ENCODE measurements at places on chromosomes 16 and 17.
A peak's percentile ranks its signal among the peaks of the same experiment; 100 is the strongest.

DNA sequence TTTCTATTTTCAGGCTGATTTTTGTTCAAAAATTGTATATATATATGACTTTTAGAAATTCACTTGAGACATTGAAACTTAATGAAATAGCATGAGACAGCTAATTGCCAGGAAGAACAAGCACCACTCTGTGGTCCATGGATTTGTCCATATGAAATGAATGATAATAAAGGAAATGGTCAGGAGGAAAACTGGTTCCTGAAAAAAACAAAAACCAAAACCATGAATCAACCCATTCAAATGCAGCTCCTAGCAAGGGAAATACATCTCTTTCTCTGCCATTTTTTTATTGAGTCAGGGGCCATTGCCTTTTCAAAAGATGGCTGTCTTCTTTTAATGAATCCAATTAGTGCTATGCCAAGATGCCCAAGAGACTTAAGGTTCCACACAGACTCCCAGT lies 230.7 kb downstream of the SLC39A11 start:
- no peak for DNase-seq

DNA sequence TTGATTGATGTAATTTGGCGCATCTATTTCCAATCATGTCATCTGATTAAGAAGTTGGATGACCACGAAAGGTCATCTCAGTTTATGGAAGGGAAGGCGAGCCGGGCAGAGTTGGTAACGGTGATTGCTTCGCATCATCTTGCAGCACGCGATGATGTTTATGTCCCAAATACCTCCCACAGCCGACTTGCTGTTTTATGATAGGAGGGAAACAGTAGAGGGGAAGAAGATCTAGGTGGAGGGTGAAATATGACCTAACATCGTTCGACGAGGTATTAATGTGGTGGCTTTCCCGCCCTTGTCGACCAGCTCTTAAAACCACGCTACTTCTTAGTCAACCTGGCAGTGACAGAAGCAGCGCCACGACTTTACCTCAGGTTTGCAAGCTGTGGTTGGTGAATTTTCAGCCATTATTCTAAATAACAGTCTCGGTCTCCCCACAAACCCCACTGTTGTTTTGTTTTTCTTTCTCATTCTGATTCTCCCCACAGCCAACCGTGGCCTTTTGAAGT lies 805 bp upstream of the TANC2 start:
- DNase-seq = no peak

DNA sequence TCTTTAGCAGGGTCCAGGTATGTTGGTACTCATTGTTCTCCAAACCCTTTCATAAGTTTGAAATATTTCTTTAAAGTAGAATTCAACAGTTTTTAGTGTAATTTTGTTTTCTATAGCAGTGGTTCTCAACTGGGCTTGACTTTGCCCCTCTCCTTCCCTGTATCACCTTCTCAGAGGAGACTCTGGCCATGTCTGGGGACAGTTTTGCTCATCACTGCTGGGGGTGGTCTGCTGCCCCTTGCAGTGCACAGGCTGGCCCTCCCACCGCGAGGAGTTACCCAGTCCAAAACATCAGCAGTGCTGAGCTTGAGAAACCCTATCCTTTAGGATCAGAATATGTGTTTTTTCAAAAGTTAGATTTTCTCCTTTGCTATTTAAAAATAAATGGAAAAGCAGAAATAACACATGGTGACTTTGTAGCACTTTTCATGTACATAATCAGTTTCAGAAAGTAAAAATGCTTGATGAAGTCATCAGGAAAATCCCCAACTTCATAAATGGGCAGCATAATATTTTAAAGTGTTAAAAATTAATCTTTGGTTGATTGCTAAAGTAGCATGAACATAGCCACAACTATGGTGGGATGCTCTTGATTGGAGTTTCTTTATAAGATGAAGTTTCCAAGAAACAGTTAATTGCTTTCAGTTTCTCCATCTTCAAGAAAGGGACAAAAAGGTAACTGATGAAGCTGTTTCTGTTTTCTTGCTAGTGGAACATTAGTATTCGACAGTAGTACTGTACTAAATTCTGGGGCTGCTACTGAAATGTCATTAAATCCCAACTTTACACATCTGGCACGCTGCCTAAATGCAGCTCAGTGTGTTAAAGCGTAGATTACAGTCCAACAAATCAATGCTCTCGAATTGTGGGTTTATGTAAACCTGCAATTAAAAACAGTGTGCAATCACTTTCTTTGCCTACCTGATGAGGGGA lies 70.3 kb downstream of the NETO2 start:
- DNase-seq = no peak

DNA sequence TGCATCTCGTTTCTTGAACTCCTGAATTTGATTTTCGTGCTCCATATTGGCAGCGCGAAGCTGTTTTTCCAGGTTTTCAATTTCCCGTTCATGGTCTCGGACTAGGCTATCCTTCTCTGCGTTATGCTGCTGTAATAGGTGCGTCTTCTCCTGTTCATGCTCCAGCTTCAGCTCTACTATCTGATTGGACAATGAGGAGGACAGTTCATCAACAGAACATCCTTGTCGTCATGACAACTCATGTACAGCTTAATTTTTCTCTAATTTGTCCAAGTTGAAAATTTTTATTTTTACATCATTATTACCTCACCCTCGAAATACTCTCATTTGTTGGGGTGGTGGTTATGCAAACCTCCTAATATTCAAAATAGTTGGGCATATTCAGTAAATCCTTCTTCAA lies 289.8 kb downstream of the CEP112 start:
- DNase-seq = no peak

GRCh38 chr17:61209525-61209924 lies 190.1 kb upstream of the TBX2 start:
- peak; percentile 21 for DNase-seq

- no peak for DNase-seq
Observed at GRCh38 chr17:64174686-64175456, 44.9 kb upstream of the ERN1 start.

DNA sequence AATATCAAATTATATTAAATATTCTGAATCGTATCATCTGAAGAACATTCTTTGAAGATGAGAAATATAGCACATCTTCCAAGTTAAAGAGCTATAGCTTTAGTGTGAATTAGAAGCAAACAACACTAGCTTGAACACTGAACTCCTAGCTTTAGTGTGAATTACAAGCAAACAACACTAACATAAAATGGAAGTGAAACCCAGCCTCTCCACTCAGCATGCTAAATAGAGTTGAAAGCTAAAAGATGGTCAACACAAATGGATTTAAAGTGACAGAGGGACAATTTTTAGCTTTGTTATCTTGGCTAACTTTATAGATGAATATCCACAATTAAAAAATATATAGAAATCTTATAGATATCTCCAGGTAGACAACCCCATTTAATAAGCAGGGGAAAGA lies 4.5 kb upstream of the KIF2B start:
- DNase-seq = no peak

DNA sequence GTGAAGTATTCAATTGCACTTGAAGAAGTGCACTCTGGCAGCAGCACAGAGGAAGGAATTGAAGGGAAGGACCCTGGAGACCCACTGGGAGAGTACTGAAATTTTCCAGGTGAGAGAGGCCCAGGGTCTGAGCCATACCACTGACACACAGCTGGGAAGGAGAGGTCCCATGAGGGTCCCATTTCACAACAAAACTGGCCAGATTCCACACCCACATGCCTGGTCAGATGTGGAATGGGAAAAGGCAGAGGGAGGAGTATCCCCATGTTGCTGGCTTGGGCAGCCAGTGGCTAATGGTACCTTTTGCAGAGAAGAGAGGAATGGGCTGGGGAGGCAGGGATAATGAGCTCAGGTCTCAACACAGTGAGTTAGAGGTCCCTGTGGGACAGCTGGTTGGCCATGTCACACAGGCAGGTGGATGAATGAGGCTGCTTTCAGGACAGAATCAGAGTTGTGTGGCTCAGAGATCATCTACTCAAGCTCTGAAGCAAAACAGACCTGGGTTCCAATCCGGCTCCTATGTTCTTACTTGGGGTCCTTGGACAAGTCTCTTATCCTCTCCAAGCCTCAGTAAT lies 26.2 kb upstream of the NGFR start:
- peak; percentile 66 for DNase-seq

DNA sequence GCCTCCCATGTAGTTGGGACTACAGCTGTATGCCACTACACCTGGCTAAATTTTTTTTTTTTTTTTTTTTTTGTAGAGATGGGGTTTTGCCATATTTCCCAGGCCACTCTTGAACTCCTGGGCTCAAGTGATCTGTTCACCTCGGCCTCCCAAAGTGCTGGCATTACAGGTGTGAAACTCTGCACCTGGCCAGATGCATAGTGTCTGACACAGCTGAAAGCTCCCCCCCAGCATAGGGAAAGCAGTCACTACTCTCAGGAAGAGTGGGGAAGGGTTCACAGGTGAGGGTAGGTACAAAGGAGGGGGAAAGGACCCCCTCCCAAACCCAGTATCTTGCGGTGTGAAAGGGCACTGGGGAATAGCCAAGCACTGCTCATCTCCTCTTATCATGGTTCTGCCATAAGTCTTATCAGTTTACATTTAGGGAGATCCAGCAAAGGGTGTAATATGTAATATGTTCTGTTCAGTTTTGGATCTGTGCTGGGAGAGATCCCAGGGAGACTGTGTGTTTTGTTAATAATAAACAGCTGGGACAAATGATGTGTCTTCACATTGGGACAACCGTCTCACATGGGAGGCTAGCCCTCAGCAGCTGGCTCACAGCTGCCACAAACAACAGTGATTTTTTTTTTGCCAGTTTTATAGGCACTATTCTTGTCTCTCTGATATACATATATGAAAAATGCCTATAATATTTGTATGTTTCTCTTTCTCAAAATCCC lies 6.8 kb upstream of the CAVIN1 start:
- no peak for DNase-seq

DNA sequence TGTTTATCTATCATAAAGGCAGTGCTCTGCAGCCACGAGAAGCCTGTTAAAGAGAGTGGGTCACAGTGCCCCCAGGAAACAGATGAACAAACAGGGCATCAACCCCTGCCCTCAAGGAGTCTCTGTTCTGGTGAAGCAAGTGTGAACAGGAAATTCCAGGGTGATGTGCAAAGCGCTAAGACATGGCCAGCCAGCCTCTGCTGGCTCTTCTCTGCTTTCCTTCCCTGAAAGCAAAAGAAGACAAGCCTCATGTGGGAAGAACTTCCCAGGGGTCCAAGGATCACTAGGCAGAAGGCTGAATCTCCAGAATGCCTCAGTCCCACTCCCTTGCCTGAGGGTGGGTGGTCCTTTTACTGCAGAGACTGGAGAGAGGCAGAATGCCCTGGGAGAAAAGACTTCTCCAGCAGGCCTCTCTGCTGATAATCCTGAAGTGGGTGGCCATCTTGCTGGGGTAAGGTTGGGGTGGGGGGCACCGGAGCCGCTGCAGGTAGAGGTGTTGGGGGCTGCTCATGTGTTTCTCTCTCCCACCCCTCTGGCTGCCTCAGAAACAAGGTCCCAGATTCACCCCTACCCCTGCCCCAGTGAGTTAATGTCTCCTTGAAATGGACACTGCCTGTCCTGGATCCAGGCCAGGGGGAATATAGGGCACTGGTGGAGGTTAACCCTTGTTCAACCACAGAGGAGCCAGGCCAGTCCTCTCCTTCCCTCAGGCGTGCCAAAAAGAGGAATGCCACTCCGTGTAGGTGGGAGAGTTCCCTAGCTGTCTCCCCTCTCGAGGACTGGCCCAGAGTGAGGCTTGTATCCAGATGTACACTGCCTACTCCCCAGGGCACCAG lies 2.4 kb downstream of the ANKRD13B start:
- DNase-seq = no peak

DNA sequence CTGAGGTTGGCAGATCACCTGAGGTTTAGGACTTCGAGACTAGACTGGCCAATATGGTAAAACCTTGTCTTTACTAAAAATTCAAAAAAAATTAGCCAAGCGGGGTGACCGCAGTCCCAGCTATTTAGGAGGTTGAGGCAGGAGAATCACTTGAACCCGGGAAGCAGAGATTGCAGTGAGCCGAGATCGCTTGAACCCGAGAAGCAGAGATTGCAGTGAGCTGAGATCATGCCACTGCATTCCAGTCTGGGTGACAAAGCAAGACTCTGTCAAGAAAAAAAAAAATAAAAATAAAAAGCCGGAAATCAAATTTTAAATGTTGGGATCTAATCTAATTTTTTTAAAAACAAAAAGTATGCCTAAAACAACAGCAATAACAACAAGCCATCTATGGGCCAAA lies 56.3 kb downstream of the ABCC1 start:
- no peak for DNase-seq

DNA sequence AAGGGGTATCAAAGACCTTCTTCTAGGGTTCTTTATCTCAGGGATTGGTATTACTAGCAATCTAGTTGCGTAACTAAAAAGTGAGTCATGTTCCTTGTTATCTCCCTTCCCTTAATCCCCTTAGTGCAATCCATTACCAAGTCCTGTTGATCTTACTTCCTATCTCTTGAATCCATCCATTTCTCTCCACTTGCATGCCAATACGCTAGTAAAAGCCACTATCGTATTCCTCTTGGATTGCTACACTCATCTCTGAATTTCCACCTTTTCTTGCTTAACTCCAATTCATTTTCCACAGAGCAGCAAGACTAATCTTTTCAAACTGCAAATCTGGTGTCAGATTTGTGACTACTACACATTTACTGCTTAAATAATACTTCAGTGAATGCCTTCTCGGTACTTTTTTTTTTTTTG lies 1.8 kb upstream of the ADAT1 start:
- DNase-seq = no peak

- no peak for DNase-seq
Observed at GRCh38 chr17:35717475-35717874, 14.0 kb upstream of the RASL10B start.

DNA sequence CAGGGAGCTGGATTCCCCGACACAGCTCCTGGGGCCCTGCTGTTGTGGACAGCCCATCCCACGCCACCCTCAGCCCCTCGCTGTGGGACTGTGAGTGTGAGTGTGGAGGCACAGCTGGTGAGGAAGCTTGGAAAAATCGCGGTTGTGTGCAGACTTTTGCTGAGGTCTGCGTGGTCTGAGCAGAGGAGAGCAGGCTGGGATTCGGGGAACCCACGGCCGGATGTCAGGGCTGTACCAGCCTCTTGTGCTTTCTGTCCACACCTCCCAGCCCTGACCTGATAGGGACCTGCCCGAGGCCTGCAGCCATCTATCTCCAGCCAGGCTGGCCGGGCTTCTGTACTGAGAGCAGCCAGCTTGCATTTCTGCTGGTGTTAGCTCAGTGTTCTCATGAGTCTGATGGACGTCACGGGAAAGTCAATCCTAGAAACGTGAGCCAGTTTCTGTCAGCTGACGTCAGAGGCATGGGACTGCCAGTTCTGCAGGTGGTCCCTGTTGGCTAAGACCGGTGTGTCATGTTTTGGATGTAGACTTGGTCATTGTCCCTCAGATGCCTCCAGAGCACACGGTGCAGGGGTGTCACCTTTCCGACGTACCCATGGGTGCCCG lies 72.8 kb upstream of the ZNF750 start:
- DNase-seq = no peak

DNA sequence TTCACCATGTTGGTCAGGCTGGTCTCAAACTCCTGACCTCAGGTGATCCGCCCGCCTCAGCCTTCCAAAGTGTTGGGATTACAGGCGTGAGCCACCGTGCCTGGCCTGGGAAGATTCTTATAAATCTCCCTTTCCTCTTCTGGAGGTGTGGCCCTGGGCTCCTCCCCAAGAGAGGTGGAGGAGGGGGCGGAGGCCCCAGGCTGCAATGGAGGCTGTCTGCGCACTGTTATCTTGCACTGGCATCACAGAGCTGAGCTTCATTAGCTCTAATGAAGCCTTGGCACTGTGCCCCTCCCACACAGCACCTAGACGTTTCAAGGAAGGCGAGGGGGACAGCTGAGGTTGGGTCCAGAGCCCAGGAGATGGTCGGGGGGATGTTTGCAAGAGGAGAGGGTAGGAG lies 7.5 kb downstream of the ARHGAP23 start:
- DNase-seq = no peak
